ENCODE measurements at places on chromosomes 5 and 9. TPM values are rescaled to one million over a fixed set of nuclear protein-coding genes. Genes with fewer than 3 reads are reported as not detected.

Gene IRX2
- total RNA-seq, result 11.4 TPM

Gene ANKRA2
- total RNA-seq, result 16.0 TPM

Gene PRR7
- total RNA-seq, result 34.3 TPM

DNA sequence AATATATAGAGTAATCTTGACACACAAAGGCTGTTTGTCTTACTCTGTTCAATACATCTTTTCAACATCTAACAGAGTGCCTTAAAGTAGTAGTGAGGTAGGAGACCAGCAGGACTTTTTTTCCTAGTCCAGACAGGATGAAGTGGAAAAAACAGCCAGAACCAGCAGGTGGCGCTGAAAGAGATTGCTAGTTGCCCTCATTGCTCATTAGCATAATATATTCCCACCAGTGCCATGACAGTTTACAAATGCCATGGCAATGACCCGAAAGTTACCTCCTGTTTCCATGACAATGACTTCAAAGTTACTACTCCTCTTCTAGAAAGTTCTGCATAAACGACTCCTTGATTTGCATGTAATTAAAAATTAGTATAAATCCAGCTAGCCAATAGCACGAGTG is 387.4 kb downstream of the ACTL7B start:
- DNase-seq, result peak; percentile 58

DNA sequence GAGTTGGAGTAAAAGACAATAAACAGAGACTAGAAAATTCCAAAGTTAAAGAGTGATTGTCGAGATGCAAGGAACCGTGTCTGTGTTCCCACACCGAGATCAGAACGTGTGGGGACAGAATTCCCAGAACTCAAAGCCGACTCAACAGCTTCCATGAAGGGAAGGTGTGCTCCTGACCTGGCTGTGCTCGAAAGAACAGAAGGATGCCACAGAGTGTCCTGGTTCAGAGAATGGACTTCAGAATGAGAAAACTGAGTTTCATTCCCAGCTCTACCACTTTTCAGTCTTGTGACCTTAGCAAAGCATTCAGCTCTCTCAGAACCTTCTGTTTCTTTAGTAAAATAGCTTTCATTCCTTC is 420.0 kb upstream of the SLC30A5 start:
- DNase-seq, result no peak

Gene CTSV
- 0.37 TPM for total RNA-seq

Gene ADAMTS2
- 0.43 TPM for total RNA-seq

GRCh38 chr5:73370640-73371583 is 77.7 kb downstream of the FOXD1 start:
- DNase-seq, result peak; percentile 99

- peak; percentile 47 for DNase-seq
Measured at GRCh38 chr5:173458828-173459609, 130.8 kb upstream of the STC2 start.

DNA sequence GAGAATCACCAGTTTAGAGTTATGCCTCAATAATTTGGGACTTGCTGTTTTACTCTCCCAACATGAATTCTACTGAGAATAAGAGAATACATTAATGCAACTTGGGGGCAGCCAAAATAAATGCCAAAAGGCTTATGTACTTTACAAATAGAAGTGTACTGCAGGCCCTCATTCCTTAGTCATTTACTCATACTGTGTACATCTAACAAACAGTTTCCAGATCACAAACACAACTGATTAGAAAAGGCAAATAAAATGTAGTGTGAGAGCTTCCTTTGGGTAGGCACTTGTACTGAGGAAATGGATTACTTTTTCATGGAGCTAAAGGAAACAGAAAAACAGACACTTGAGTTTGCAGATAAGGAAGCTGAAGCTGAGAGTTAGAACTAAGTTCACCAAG is 12.6 kb downstream of the ANKDD1B start:
- DNase-seq, result no peak

DNA sequence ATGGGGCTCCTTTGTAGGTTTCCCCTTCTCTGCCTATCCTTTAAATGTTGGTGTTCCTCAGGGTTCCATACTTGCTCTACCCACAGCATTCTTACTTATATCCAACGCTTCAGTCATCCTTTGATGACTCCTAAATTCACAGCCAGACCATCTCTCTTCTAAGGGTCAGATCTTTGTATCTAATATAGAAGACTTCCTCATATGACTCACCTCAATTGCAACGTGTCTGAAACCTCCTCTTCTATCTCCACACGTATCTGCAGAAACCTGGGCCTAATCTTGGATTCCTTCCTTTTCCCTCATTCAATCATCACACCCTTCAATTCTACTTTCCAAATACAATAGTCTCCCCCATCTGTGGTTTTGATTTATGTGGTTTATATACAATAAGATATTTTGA is 68.3 kb downstream of the HMGCR start:
- peak; percentile 60 for DNase-seq

Gene INSL6
- not detected for total RNA-seq

GRCh38 chr9:80635065-80635464 is 1054.3 kb downstream of the TLE1 start:
- DNase-seq, result no peak

Gene MOB3B
- 3.0 TPM for total RNA-seq

GRCh38 chr5:59843511-59844213 is 49.9 kb downstream of the PDE4D start:
- DNase-seq, result no peak

DNA sequence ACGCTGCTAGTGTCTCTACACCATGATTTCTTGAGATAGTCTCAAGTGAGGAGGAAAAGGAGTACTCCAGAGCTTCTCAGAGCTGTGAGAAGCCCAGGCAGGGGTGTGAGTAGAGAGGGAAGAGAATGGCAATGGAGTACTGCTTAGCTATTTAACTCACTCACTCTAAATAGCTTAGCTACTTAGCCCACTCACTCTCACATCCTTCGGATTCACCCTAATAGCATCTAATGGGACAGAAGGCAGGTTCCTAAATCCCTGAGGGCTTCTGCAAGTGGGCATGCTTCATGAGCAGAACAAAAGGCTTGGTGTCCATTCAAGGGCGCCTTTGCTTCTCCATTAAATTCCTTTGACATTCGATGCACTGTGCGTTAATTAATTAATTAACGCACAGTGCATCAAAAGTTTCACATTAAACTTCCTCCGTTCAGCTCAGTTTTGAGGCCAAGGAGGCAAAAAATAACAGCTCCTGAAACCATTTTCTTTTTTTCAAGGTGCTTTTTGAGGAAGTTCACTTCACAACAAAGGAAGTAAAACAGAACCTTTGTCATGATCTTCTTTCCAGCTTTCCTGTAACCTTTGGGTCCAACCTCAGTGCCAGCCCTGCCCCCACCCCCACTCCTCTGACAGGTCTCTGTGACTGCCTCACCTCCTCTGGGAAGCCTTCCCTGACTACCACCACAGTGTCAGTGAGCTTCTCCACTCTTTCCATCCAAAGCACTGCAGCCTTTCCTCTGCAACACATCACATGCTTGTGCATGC is 294.0 kb downstream of the SEC61B start:
- DNase-seq, result no peak

GRCh38 chr5:8568858-8569257 is 699.9 kb downstream of the MTRR start:
- no peak for DNase-seq

Gene FOXD4L4
- 0.14 TPM for total RNA-seq

DNA sequence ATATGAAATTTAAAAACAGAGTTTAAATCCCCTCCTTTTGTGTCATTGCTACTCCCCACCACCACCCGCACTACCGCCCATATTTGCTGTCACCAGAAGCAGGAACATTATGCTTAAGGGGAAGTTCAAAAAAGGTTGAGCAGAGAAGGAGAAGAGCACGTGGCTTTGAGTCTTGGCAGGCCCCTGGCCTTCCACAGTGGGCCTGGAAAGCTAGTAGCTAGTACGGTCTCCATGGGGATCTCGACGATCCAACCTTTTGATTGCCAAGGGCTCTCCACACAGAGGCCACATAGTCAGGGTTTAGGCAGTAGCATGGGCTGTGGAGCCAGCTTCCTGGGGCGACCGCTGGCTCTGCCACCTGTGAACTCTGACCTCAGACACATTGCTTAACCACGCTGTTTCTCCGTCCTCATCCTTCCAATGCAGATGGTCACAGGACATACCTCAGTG is 90.1 kb downstream of the GOLPH3 start:
- no peak for DNase-seq

DNA sequence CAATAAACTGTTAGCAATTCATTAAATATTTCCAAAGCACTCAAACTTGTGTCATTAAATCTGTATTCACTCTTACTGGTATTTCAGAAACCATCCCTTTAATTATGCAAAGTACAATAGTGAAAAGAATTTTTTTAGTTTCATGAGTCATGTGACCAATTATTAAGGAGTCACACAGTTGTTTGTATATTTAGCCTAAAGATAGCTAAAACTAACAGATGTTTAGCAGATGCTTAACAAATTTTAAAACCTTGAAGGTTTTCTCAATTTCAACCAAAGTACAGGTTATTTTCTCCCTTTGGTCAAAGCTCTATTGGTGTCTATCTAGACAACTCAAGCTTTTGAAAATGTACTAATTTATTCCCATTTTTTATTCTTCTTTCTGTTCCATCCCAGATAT is 44.1 kb downstream of the PJA2 start:
- DNase-seq, result no peak

DNA sequence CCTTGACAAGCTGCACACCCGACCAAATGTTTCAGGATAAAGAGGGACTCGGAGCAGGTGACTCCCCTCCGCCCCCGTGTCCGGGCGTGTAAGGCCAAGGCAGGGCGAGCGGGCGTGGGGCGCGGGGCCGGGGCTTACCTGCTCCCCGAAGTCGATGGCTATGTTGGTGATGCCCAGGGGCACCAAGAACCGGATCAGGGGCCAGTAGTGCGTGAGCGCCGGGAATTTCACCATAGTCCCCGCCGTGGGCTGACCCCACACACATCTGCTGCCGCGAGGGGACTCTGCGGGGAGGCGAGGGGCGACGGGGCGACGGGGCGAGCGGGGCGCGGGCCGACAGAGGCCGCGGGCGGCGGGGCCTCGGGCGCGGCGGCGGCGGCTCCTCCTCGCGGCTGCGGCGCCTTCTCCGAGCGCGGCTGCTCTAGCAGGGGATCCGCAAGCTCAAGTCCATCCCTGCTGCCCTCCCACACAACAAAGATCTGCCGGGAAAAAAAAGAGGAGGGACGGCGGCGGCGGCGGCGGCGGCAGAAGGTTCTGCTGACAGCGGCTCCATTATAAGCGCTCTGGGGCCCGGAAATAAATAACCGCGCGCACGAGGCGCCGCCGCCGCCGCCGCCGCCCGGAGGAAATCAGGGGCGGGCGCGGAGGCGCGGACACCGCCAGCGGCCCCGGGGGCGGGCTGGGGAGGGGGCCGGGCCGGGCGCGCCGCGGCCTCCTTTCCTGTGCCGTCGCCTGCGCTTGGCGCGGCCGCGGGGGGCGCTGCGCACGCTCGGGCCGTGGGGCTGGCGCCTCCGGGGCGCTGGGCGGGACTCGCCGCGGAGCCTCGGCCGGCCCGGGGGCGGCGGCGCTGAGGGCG is at the start of gene ANKH:
ANKH (minus strand) TSS at position 565 of the 856 bp plus-strand sequence; CDS start at position 234, 331 bp downstream.
- peak; percentile 86 for DNase-seq

DNA sequence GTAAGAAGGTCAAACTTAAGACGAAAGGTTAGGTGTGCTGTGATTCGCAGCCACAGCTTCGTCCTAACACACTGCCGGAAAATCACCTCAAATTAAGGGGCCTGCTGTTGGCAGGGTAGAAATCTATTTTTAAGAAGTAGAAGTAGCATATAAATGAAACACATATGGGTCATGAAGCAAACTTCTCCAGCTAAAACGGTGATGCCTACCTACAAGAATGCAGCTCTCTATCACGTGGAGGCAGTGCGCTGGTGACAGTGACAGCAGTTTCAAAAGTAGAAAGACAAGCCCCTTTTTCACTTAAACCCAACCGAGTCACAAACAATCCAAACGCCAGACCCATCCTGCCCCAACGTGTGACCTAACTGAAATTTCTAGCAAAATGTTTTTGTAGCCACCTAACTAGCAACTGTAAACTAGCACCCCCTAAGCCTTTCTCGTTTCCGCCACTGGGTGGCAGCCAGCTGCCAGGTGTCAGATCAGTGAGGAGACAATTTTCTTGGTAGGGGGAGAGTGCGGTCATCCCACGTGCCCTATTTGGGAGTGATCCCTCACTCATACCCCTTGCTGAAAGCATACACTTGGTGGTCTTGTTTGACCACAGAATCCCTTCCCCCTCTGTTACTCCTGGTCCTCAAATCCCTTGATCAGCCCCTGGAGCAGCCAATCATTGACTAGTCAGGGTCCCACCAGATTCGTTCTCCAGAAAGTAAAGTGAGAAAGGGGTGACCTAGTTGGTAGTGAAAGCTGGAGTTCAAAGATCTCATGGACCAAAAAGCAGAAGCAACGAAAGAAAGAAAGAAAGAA is 71.8 kb upstream of the MAMDC2 start:
- DNase-seq, result peak; percentile 72

DNA sequence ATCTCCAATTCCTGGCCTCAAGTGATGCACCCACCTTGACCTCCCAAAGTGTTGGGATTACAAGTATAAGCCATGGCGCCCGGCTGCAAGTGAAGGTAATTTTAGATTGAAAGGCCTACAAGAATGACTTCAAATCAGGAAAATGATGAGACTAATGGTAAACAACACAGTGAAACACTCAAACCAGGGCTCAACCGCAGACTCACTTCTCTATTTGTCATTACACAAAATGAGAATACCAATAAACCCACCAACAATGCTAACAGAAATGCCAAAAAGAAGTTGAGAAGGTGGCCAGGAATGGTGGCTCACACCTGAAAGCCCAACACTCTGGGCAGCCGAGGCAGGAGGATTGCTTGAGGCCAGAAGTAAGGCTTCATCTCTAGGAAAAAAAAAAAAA is 92.1 kb downstream of the UBAP2 start:
- DNase-seq, result no peak

- DNase-seq, result no peak
Measured at GRCh38 chr5:147956842-147957223, 50.5 kb upstream of the C5orf46 start.

DNA sequence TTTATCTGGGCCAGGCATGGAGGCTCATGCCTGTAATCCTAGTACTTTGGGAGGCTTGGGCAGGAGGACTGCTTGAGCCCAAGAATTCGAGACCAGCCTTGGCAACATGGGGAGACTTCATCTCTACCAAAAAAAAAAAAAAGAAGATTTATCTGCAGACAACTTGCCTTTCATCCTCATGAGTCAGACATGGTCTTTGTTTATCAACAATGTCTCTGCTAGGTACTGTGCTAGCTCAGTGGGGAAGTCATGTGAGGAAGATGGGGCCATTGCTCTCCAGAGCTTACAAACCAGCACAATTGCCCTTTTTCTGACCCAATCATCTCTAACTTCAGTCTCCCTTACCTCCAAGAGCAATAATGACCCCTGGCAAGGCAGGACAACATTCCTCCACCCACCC is 1.6 kb downstream of the URM1 start:
- no peak for DNase-seq

All from HT1080 (cell line).